ENCODE measurements at places on chromosomes 2 and 18. TPM values are rescaled to one million over a fixed set of nuclear protein-coding genes. Genes with fewer than 3 reads are reported as not detected.

LYG1 gene
- 0.96 TPM for total RNA-seq

ALPI gene
- 9.4 TPM for total RNA-seq

REG3G gene
- total RNA-seq: 1.1 TPM

ELOA2 gene
- total RNA-seq: not detected

MALL gene
- total RNA-seq: 567 TPM

DNAJC27 gene
- total RNA-seq: 3.9 TPM

ZNF804A gene
- not detected for total RNA-seq

ERBB4 gene
- total RNA-seq: 0.05 TPM

EMX1 gene
- total RNA-seq: 2.0 TPM

PLA2R1 gene
- 3.2 TPM for total RNA-seq

GRCh38 chr18:78416853-78417252 is 562.8 kb upstream of the SALL3 start:
- DNase-seq: no peak

GRCh38 chr2:168097431-168097830 is 150.0 kb downstream of the STK39 start:
- no peak for DNase-seq

DNA sequence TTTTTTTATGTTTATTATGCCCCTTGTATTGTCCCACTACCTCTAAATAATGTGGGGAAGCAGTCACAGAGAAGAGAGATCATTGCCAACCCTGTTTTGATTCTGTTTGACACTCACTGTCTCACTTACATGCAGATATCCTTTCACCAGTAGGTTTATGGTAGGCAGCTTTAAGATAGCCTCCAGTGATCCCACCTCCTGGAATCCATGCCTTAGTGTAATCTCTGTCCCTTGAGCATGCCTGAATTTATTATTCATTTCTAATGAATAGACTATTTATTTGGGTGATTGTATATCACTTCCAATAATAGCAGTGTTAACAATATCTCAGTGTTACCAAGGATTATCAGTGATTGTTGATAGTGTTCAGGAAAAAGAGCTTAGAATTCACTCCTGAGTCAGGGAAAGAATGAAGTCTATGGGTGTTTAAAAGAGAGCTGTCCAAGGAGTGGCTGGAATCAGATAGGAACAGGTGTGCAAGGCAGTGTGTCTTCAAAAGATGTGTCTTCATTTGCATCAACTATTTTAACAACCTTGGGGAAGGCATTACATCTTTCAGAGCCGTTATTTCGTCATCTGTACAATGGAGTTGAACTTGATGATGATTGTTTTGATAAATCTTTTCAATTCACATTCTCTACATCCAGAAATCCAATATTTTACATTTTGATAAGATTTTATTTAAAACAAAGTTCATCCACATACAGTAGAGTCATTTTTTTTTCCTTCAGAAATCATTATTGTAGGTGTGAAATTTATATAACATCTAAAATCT is 31.9 kb downstream of the PKP4 start:
- no peak for DNase-seq

DNA sequence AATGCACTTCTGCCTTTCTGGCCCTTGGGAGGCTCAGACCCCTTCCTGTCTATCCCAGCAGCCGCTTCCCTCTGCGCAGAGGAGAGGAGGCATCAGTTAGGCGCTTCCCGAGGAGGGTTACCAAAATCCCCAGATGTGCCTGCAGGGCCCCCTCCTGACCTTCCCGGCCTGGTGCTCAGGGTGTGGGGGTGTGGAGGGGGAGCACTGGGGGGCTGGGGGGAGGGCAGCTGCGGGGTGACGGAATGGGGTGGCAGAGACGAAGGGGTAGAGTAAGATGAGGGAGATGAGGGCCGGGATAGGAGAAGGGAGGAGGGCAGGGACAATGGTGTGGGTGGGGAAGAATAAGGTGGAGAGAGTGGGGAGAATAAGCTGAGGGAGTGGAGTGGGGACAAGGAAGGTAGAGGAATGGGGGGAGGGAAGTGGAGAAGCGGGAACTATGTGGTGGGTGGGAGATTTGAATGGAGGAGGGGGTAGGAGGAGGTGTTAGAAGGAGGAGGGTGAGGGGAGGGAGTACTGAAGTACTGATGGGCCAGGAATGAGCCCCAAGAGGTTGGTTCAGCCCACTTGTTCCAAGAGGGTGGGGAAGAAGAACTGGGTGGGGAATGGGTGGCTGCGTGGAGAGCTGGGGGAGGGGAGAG is 6.5 kb upstream of the ZAP70 start:
- no peak for DNase-seq

DNA sequence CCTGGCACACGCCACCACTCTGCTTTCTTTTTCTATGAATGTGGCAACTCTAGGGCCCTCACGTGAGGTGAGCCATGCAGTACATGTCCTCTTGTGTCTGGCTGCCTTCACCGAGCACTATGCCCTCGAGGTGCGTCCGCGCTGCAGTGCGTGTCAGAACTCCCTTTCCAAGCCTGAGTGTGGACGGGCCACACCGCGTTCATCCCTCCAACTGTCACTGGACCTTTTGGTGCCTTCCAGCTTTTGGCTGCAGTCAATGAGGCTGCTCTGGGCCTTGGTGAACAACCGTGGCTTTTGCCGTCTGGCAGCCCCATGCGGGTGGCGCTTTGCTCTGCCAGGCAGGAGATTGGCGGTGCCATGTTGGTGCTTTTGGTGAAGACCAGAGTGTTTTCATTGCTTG is 74.0 kb downstream of the TSHZ1 start:
- DNase-seq: no peak

GRCh38 chr2:105126336-105126735 is 88.5 kb downstream of the MRPS9 start:
- DNase-seq: no peak

GRCh38 chr2:157305723-157306110 is 19.9 kb downstream of the ERMN start:
- DNase-seq: no peak

DNA sequence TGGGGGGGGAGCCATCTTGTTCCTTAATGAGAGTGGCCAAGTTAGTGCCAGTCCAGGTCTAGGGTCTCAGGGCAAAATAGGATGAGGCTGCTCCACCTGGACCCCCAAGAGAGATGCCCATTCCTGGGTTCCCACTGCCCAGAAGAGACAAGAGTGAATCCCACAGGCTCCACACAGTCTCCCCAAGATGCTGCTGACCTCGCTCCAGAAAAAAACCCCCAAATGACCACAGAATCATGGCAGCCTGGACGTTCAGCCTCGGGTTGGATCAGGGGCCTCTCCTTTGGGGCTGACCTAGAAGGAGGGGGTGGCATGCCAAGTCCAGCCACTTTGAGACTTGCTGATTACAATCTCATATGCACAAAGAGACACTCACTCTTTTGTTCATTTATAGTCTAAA is 25.1 kb downstream of the STAT1 start:
- no peak for DNase-seq

DNA sequence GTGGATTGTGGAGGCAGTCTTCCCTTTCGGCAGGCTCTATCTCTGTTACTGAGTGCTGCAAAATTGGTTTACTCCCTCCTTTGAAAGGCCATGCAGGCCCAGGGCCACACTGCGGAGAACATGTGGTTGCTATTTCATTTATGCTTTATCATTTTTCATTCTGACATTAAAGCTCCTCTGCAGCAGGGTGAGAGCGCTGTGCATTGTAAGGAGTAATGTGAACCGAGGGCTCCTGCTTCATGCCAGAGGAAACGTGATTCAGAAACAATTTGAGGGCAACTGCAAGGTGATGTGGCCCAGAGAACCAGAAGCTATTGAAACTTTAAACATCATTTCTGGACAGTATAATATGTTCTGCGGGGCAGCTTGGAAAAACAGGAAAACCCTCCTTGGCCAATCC is 341.6 kb upstream of the NT5C1B start:
- no peak for DNase-seq

DNA sequence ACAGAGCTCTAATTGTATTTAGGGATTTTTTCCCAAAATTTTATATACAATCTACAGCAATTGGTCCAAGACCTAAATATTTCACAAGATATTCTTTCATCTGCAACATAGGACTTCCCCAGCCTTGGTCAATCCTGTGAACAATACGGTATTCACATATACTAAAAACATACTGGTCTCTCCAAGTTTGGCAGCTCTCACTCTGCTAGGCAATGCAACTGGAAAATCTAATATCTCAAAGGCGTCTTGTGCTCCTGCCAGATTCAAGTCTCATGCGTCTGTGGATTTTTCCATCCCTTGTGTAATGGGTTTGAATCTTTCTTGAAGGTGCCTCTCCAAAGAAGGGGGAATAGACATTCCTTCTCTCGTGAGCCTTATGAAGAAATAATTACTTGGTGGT is 27.4 kb upstream of the MBOAT2 start:
- no peak for DNase-seq

GRCh38 chr2:195533771-195534642 is 123.0 kb upstream of the SLC39A10 start:
- DNase-seq: no peak

DNA sequence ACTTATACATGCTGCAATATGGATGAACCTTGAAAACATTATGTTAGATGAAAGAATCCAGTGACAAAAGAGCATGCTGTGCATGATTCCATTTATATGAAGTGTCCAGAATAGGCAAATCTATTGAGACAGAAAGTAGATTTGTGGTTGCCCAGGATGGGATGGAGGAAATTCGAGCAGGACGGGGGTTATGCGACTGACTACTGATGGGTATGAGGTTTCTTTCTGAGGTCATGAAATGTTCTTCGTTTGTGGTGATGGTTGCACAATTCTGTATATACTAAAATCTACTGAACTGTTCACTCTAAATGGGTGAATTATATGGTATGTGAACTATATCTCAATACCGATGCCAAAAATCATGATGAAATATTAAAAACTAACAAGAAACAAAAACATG is 18.9 kb upstream of the MTERF4 start:
- DNase-seq: no peak

GRCh38 chr2:159531475-159531874 is 84.9 kb downstream of the BAZ2B start:
- DNase-seq: no peak

- DNase-seq: peak; percentile 48
These were observed 36.4 kb downstream of the COL5A2 start for GRCh38 chr2:189142893-189143759.

- no peak for DNase-seq
These were observed 366.7 kb downstream of the LRRTM4 start for GRCh38 chr2:77155511-77155910.

DNA sequence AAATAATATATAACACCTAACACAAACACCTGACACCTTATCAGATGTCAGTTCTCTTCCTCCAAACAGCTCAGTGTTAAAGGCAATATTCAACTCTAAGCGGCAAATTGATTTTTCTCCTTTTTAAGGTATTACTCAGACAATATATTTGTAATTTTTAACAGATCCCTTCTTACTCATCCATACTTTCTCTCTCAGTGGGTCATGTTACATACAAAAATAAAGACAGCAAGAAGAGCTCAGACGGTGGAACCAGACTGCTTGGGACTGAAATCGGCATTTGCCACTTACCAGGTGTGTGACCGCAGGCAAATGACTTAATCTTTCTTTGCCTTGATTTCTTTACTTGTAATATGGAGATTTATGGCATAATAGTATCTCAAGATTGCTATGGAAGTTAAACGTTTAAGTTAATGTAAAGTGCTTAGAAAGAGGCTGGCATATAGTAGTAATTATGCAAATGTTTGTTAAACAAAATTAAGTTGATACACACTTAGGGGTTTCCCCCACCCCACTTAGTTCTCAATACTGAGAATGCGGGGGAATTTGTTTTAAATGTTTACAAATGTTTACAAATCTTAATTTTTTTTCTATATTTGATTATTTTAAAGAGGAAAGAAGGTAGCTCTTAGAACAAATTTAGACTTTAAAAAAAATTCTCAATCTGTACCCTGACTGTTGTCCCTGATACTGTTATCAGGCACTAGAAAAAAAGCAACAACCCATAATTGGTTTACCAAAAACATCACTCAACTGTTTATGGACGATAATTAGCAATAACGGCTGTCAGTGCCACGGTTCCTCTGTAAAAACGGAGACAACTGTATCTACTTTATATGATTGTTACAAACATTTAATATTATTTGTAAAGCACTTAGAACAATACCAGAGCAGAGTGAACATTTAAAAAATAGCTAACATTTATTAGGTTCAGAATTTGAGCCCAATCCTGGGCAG is 25.6 kb downstream of the MAP3K2 start:
- no peak for DNase-seq

DNA sequence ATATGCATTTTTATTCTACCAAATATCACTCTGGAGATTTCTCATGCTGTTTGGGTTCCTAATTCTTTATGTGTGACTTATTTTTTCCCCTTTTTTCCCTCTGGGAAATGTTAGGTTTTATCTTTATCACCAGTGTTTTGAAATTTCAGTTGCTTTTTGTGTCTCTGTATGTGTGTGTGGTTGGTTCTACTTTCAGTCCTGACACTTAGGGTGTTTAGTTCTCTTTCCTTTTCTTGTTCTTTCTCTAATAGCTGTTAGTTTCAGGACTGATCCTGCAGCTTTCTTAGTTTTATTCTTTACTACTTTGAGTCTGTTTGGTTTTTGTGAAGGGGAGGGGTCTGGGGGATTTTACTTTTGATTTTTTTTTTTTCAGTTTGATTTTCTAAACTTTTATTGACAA is 23.1 kb downstream of the PPM1B start:
- DNase-seq: no peak

DNA sequence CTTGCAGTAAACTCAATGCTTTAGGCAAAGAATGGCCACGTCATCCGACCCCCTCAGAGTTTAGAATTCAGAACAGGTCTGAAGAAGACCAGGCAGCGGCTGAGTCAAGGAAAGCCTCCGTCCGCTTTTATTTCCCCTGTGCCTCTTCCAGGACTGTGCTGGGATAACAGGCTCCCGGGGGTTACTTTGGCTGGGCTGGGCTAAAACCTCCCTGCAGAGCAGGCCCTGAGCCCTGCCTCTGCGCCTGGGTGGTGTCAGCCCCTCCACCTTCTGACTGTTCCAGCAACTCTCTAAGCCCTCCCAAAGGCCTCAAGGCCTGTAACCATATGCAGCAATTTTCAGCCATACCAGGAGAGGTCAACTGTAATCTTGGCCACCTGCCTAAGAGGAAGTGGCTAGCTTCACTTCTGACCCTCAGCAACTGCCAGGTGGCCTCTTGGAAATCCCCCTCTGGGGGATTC is 166.5 kb downstream of the RPIA start:
- peak; percentile 30 for DNase-seq

DNA sequence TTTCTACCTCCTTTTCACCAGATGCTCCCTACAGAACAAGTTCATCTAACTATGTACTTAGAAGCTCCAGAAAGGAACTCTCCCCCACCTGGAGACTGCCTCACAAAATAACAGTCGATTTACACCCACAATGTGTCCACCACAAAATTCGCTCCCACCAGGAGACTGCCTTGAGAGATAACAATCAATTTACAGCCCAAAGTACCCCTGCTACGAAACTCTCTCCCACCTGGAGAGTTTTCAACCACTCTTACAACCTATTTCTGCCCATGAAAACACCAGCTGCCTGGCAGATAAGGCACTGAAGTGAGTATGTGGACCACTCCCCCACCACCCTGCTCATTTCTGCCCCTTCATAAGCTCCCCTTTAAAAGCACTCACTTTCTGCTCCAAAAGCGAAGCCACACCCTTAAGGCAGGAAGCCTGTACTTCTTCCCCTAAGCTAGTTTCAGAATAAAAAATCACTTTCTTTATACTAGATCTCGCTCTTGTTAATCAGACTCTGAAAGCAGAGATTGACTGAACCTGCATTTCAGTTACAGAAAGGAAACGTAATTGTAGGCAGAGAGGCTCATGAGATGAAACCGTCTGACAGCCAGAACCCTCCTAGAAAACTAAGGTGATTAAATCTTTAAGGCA is 94.4 kb upstream of the RBBP8 start:
- DNase-seq: no peak

GRCh38 chr2:81481242-81481993 is 1176.9 kb upstream of the LRRTM1 start:
- DNase-seq: no peak
